ENCODE measurements at places on chromosomes 13 and 19.

- DNase-seq, result no peak
Observed at GRCh38 chr19:14514215-14514863, 3.9 kb downstream of the DNAJB1 start.

GRCh38 chr13:23656637-23657371 is 86.6 kb downstream of the TNFRSF19 start:
- DNase-seq, result no peak

GRCh38 chr13:109281017-109281902 is 505.1 kb downstream of the IRS2 start:
- no peak for DNase-seq

- no peak for DNase-seq
Observed at GRCh38 chr19:609004-609346, 19.3 kb downstream of the HCN2 start.

DNA sequence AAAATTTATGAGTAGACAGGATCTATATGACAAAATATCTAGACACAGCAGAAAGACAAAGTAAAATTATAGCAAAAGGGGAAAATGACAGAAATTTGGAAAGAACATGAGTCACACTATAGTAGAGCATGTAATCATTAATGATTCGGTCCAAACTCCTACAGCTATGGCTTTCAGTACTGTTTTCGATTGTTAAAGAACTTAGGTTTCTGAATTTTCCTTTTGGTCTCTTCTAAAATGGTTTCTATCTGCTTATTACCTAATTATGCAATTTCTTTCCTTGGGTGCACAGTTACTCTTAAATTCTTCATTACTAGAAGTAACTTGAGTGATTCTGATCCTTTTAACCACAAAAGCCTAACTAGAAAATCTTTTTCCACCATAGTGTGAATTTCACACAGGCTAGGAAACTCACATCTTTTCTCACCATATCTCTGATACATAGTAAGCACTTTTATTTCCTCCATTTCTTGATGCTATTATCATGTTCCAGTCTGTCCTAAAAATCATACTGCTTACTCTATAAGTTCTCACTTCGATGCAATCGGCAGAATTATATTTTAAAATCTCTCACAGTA is 1101.4 kb downstream of the PCDH9 start:
- no peak for DNase-seq

DNA sequence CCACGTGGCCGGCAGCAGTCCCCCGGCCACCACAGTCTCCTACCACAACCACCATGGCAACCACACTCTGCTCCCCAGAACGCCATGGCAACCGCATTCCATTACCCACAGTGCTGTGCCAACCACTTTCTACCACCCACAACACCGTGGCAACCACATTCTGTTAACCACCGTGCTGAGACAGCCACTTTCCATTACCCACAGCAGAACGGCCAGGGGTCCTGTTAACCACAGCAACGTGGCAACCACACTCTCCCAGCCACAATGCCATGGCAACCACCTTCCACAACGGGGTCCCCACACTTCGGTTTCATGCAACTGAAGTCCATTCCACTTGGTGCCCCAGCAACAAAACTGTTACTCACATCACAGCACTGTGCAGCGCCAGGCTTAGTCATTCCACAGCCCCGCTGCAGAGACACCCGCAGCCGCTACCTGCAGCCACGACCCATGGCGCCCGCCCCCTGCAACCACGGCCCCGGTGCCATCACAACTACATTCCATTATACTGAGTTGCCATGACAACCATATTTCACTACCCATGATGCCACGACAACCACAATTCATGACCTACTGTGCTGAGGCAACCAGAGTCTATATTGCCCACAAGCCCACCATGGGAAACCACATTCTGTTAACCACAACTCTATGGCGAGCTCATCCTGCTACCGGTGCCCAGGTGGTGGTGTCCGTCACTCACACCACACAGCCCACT is 10.0 kb downstream of the DPF1 start:
- DNase-seq, result no peak

DNA sequence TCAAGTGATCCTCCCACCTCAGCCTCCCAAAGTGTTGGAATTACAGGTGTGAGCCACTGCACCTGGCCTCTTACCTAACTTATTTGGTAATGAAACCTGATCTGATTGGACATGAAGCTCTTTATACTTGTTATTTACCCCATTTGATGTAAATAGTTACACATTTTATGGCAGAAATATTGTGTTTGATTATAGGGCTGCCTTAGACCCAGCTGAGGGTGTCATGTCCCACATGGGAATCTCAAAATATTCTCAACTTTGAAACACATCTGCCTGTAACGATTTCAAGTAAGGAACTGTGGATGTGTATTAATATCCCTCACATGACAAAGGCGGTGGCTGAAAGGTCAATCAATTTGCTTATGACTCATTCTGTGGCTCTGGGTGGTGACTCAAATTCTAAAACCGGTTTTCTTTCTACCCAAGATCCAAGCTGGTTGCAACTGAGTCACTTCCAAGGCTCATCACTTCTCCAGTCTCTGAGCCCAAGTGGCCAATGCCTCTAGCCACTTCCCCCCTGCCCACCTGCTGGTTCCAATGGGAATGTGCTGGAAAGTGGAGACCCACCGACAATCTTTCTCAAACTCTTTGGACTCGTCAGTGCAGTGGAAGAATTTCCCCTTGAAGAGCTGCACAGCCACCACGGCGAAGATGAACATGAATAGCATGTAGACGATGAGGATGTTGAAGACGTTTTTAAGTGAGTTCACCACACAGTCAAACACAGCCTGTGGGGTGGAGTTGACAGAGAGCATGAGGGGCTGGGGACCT is 110.9 kb downstream of the IER2 start:
- DNase-seq, result no peak

DNA sequence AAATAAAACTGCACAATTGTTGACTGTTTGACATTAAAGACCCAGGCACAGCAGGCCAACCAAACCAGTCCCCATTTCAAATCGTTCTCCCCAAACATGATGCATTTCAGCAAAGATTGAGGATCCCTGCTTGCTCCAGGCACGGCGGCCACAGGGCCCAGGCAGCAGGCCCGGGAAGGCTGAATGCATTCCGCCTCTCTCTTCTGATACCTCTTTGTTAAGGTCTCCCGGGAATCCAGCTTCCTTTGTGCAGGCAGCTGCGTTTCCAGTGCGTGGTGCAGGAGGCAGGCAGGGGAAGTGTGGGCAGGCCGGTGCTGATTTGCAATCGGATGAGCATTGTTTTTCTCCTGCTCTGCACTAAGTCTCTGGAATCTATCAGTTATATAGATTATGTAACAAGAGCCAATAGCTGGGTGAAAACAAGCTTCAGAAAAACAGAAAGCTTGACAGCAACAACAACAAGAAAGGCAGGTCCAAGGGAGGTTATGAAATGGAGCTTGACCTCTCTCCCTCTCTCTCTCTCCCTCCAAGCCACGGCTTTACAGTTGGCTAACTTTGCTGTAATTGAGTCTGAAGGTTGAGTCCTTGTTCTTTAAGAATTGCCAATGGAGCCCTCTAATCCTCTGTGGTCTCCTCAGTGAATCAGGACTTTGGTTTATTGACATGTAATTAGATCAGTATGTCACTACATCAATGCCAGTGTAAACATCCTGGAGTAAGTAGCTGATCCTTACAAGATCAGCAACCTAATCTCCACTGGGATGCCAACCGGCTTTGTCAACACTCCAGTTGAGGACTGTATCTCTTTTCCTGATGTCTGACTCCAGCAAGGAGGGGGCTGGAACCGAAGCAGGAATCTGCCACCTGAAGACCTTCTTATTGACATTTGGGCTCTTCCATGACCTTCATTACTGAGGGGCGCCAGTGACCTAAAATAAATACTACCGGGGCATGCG is 338.0 kb downstream of the TEX29 start:
- DNase-seq, result no peak

DNA sequence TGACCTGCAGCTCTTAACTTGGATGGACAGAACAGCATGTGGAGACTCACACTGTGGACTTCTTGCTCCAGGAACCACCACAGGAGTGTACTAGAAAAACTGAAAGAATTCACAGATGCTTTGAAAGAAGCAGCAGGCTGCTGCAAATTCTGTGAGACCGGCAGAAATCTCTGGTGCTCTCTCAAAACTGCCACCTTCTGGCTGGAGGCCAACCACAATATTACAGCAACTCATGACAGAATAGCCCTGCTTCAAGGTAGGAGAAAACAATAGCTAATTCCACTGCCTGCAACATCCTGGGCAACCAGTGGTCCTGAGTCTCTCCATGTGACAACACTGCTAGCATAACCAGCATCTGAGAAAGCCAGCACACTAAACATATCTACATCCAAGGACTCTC is 26.9 kb downstream of the CDK8 start:
- DNase-seq, result no peak
